ENCODE measurements at places on chromosomes 5 and 9. TPM values are rescaled to one million over a fixed set of nuclear protein-coding genes. Genes with fewer than 3 reads are reported as not detected.

POC5 gene
- 11.8 TPM for polyA plus RNA-seq

DRD1 gene
- not detected for polyA plus RNA-seq

TGFBR1 gene
- 26.9 TPM for polyA plus RNA-seq

OSMR gene
- 8.0 TPM for polyA plus RNA-seq

INSYN2B gene
- polyA plus RNA-seq = not detected

SLC6A3 gene
- polyA plus RNA-seq = not detected

PCDHB4 gene
- polyA plus RNA-seq = 2.9 TPM

DNA sequence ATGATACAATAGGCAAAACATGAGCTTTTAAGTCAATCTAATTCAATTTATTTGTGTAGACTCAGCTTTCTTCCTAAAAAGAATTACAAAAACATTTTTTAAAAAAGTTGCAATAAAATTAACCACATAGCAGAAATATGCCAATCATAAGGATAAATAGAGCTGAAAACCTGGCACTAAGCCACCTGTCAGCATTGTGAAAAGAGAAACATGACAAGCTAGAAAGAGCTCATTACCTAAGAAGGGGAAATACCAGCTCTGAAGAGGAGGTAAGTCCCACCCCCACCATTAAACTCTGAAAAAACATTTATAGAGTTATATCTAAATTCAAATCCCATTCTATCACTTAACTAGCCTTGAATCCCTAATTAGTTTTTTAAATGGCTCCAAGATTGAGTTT lies 372.9 kb downstream of the OSTF1 start:
- DNase-seq = no peak

- no peak for DNase-seq
Observed at GRCh38 chr9:114571391-114571790, 16.2 kb upstream of the ATP6V1G1 start.

GRCh38 chr5:113197456-113198200 lies 221.0 kb downstream of the DCP2 start:
- no peak for DNase-seq

- no peak for DNase-seq
Observed at GRCh38 chr5:61263561-61264272, 68.3 kb upstream of the ZSWIM6 start.

DNA sequence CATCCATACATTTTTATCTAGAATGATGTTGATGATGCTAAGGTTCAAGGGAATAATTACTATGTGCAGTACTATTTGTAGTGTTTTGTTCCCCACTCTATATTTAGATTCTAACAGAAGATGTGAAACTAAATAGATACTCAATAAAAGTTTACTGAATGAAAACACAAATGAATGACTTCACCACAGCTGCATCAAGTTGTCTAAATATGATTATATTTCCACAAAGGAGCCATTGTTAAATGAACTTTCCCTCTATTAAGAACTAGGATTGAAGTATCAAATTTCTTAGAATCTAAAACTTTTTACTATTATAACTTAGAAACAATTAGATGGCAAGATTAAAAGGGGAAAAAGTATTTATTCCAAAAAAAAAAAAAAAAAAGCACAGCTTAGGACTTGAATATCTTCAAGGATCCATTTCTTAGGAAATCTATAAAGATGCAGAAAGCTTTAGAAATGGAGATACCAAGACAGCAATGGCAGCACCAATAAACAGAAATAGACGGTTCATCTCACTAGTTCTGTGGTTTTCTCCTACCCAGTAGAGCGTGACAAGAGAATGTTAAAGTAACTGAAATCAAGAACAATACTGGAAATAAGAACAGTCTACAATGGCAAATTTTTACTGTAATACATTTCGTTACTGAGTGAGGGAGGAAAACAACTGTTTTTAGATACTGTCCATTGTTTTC lies 347.6 kb downstream of the EBF1 start:
- DNase-seq = no peak

DNA sequence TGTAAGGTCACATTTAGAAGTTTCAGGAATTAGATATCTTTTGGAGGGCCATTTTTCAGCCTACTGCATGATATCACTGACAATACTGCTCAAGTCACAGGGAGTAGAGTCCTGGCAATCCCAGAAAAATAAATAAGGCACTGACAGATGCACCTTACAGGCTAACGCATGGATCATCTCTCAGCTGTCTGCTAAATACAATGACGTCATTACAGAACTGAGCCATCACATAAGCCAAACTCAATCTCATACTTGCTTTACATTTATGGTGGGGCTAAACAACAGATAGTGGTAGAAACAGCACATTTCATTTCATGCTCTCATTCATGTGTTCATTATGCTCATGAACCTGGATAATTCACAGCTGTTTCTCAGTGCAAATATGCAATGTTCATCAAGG lies 243.7 kb downstream of the SEMA5A start:
- no peak for DNase-seq

DNA sequence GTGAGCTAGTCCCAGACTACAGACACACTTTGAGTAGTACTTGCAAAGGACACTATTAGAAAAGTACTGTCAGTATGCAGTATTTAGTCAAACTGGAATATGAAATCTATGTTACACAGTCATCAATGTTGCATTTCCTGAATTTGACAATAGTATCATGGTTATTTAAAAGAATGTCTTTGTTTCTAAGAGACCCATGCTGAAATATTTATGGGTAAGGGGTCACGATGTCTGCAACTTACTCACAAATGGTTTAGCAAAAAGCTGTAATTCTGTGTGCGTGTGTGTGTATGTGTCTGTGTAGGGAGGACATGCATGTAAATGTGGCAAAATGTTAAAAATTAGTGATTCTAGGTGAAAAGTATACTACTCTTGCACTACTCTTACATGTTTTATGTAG lies 105.6 kb downstream of the GOLPH3 start:
- DNase-seq = no peak

- no peak for DNase-seq
Observed at GRCh38 chr5:2797160-2797559, 45.7 kb upstream of the IRX2 start.

GRCh38 chr5:156125118-156125517 lies 201.8 kb upstream of the SGCD start:
- no peak for DNase-seq

DNA sequence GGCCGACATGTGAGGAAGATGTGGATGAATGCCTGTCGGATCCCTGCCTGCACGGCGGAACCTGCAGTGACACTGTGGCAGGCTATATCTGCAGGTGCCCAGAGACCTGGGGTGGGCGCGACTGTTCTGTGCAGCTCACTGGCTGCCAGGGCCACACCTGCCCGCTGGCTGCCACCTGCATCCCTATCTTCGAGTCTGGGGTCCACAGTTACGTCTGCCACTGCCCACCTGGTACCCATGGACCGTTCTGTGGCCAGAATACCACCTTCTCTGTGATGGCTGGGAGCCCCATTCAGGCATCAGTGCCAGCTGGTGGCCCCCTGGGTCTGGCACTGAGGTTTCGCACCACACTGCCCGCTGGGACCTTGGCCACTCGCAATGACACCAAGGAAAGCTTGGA lies 14.1 kb downstream of the CRB2 start:
- DNase-seq = no peak

Measured in muscle of arm (tissue), 14 donors.